ENCODE measurements at places on chromosomes 2 and 18. TPM values are rescaled to one million over a fixed set of nuclear protein-coding genes. Genes with fewer than 3 reads are reported as not detected.

DNA sequence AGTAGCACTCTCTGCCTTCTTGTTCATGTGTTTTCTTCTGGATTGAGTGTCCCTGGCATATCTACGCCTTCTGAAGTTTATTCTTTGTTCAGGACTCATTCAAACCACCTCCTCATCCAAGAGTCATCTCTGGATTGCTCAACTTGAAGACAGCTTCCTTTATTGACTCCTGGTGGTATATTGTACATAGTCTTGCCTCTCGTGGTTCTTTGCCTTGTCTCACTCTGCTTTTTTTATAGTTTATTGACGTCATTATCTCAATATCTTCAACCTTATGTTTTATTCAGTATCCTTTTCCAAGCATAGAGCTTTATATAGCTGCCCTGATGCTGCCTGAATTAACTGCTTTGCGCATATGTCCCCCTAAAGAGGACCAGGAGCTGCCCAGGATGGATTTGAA, 161.7 kb downstream of the INSIG2 start:
- no peak for DNase-seq
- no peaks in the 10 kb centered on the region for H3K36me3 ChIP-seq

- no peak for DNase-seq
- H3K27ac ChIP-seq = no peak overlapping the region
Measured at GRCh38 chr18:2653467-2653866, 2.1 kb upstream of the SMCHD1 start.

DNA sequence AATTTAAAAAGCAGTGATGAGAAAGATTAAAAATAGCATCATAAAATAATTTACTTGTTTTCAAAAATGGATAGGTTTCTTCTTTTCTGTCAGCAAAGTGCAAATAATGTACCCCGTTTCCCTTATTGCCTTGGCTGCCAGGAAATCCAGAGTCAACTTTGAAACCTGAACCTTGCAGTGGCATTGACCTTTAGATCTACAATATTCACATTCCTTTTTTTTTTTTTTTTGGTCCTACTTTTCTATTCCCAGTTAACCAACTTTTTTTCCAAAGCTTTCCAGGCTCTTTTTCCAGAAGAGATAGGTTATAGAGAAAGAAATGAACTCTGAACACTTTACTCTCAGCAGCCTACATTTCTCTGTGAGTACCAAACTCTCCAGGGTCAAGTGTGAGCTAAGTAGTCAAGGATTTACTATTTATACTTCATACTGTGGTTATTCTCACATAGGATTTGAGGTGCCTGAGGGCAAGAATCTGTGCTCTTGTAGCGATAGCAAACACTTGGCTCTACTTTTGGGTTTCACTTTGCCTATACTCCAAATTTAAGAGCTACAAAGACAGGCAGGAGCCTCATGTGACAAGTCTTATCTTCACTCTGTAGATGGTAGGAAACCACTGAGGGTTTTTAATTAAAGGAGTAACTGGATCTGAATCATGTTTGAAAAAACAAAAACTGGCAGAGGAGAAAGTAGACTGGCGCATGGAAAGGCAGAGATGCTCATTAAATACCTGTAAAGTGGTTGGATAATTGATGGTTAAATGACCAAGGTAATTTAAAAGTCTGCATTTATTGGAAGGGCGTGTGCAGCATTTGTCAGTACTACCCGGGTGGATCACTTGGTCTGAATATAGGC, 63.2 kb upstream of the TMEM17 start:
- H3K4me1 ChIP-seq = no peaks in the 10 kb centered on the region
- peaks cover 25% of the 10 kb centered on the region for H3K27me3 ChIP-seq
- H3K4me3 ChIP-seq = no peak overlapping the region
- no peaks in the 10 kb centered on the region for H3K36me3 ChIP-seq

DNA sequence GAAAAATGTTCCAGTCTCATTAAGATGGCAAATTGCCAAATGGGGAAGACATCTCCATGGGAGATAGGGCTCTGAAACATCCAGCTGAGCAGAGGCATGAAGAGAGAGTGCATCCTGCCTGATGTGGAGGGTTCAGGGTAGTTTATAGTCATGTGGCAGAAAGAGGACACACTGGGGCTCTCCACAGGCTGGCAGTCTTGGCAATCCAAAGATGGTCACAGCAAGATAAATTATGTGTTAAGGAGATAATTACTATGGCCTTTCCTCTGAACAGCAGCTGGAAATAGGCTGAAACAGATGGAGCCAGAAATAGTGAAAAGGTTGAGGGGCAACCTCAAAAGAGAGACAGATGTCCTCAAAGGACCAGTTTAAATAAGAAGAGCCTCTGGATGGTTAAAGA, 97.2 kb downstream of the DCC start:
- no peaks in the 10 kb centered on the region for H3K27me3 ChIP-seq
- H3K36me3 ChIP-seq = no peaks in the 10 kb centered on the region
- no peak overlapping the region for H3K4me3 ChIP-seq
- H3K4me1 ChIP-seq = no peaks in the 10 kb centered on the region
- H3K27ac ChIP-seq = no peak overlapping the region

DNA sequence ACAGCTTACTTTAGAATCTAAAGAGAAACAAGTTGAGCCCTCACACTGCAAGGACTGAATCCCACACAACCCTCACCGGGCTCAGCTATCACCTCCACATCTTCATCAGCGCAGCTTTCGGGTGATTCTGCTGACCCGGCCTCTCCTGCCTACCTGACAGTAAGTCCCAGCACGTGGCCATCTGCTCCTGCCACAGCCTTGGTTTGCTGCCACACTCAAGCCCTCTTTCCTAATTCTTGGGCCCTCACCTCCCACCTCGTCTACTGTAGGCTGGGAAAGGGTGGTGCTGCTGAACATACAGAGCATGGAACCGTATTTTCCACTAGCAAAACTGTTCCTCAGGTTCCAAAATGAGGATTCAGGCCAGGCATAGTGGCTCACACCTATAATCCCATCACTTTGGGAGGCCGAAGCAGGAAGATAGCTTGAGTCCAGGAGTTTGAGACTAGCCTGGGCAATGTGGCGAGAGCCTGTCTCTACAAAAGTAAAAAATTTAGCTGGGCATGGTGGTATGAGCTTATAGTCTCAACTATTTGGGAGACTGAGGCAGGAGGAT, 55.3 kb upstream of the HAAO start:
- H3K4me3 ChIP-seq = no peak overlapping the region
- no peak for DNase-seq
- no peak overlapping the region for H3K27ac ChIP-seq
- H3K4me1 ChIP-seq = no peaks in the 10 kb centered on the region

TRIB2 gene
- total RNA-seq = 52.7 TPM

ACTG2 gene
- not detected for total RNA-seq

- H3K36me3 ChIP-seq = no peaks in the 10 kb centered on the region
- H3K27me3 ChIP-seq = peaks cover 1% of the 10 kb centered on the region
- no peak overlapping the region for H3K4me3 ChIP-seq
- peaks cover 7% of the 10 kb centered on the region for H3K4me1 ChIP-seq
- no peak overlapping the region for H3K27ac ChIP-seq
Measured at GRCh38 chr2:95377216-95378123, 25.0 kb upstream of the FAHD2A start.

NOL4 gene
- total RNA-seq = not detected

SEMA4F gene
- 6.4 TPM for total RNA-seq

POU3F3 gene
- total RNA-seq = not detected

GRCh38 chr2:148524519-148524919, 120.0 kb upstream of the EPC2 start:
- H3K4me3 ChIP-seq = peak overlapping the region; percentile 17
- peaks cover 75% of the 10 kb centered on the region for H3K4me1 ChIP-seq
- H3K27ac ChIP-seq = peak overlapping the region; percentile 87
- H3K36me3 ChIP-seq = peaks cover 2% of the 10 kb centered on the region
- peak; percentile 74 for DNase-seq
- no peaks in the 10 kb centered on the region for H3K27me3 ChIP-seq

EVA1A gene
- not detected for total RNA-seq

DNA sequence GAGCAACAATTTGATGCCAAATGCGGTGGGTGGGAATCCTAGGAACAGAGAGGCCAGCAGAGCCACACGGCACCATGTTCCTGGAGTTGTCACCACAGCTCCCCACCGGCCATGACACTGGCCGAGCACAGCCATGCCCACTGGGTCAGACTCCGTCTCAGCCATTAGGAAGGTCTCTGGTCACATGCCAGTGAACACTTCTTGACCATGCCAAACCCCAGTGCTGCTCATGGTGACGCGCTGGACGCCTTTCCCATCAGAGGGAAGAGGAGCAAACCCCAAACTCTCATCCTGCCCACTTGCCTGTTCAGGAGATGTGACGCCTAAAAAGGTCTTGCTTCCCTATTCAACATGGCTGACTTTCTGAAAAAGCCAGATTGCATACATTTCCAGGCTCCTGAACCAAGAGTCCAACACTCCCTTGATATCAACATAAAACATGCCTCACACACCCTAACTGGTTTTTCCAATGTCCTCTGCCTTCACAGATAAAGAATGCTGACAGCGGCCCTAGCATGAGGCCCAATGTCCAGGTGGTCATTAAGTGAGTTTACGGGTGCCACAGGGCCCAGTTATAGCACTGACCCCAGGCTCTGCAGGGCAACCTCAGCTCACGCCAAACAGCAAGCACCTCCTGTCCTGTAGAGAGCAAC, 31.9 kb downstream of the TFCP2L1 start:
- no peak for DNase-seq
- H3K4me1 ChIP-seq = peaks cover 6% of the 10 kb centered on the region
- H3K27ac ChIP-seq = no peak overlapping the region
- no peaks in the 10 kb centered on the region for H3K27me3 ChIP-seq
- no peaks in the 10 kb centered on the region for H3K36me3 ChIP-seq

DNA sequence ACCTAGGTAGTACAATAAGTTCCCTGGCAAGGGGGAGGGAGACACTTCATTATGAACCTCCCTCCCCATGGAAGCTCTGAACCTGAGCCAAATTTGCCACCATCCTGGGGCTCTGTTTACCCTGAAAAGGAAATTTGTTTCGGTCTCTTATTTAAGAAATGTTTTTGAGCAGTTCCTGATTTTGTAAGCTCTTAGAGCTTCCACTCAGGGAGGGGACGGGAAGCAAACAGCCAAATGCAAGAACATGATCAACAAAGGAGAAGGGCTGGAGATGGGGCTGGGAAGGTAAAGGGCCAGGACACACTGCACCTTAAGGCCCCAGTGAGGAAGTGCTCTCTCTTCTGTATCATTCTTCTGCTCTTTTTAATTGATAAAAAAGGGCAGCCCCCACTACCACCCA, 117.9 kb downstream of the NRP2 start:
- H3K36me3 ChIP-seq = no peaks in the 10 kb centered on the region
- no peak for DNase-seq
- no peak overlapping the region for H3K4me3 ChIP-seq
- no peaks in the 10 kb centered on the region for H3K27me3 ChIP-seq

DNA sequence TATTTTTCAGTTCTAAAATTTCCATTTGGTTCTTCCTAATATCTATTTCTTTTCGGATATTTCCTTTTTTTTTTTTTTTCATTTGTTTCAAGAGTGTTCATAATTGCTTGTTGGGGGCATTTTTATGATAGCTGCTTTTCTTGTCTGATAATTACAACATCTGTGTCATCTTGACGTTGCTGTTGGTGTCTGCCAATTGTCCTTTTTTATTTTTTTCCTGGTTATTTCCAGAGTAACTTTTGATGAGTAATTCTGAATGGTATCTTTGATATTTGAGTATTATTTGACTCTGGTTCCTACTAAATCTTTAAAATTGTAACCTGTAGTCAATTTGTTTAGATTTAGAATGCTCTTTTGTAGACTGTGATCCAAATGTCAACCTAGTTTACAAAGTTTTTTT, 51.3 kb upstream of the CHRNA1 start:
- H3K36me3 ChIP-seq = no peaks in the 10 kb centered on the region
- no peak overlapping the region for H3K27ac ChIP-seq
- no peaks in the 10 kb centered on the region for H3K4me1 ChIP-seq
- DNase-seq = no peak
- no peak overlapping the region for H3K4me3 ChIP-seq
- H3K27me3 ChIP-seq = peaks cover 2% of the 10 kb centered on the region

- no peak overlapping the region for H3K4me3 ChIP-seq
- no peaks in the 10 kb centered on the region for H3K4me1 ChIP-seq
- H3K27ac ChIP-seq = no peak overlapping the region
- H3K36me3 ChIP-seq = no peaks in the 10 kb centered on the region
Measured at GRCh38 chr18:29034113-29034856, 857.4 kb upstream of the CDH2 start.

All from activated CD8-positive, alpha-beta T cell treated with anti-CD3 and anti-CD28 coated beads, Interleukin-2, amount 10 ng/mL, durations not matched to agents 7 days and 5 days (primary cell).